NCI-H1092 (cell line): ENCODE measurements at places on chromosomes 4 and X.

DNA sequence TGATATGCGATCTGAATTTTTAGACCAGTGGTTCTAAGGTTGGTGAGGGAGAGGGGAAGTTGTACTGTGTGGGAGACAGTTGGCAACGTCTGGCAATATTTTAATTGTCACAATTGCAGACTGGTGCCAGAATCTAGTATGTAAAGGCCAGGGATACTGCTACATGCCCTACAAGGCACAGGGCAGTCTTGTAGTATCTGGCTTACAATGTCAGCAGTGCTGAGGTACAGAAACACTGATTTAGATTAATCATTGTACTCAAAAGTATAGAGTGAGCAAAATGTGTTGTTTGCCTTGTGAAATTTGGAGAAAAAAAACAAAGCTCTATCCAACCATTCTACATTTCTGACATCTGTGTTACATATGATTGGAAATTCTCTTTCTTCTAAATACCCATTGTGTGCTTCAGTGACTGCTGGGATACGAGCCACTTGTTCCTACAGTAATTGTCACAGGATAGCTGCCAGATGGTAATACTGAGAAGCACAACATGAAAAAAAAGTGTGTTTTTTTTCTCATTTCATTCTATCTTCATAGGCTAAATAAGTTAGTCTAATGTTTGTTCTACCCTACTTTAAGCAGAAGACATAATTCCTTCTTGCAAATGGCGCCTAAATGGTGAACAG is 526.7 kb upstream of the AGA start:
- DNase-seq, result no peak

- DNase-seq, result no peak
Observed at GRCh38 chr4:30865691-30866090, 145.5 kb downstream of the PCDH7 start.

GRCh38 chrX:29082558-29082957 is 495.3 kb downstream of the IL1RAPL1 start:
- no peak for DNase-seq

DNA sequence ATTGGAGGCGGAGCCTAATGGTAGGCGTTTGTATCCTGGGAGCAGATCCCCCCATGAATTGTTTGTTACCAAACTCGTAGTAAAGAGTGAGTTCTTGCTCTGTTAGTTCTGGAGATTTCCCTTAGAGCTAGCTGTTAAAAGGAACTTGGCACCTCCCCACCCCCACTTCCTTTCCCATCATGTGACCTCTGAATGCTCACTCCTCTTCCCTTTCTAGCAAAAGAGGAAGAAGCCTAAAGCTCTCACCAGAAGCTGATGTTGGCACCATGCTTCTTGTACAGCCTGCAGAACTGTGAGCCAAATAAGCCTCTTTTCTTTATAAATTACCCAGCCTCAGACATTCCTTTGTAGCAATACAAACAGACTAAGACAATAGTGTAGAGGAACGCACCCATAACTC is 13.8 kb upstream of the ATOH1 start:
- DNase-seq, result no peak

GRCh38 chr4:16692961-16693506 is 205.4 kb downstream of the LDB2 start:
- DNase-seq, result no peak

- DNase-seq, result no peak
Observed at GRCh38 chr4:53049528-53049927, 187.4 kb downstream of the RASL11B start.

DNA sequence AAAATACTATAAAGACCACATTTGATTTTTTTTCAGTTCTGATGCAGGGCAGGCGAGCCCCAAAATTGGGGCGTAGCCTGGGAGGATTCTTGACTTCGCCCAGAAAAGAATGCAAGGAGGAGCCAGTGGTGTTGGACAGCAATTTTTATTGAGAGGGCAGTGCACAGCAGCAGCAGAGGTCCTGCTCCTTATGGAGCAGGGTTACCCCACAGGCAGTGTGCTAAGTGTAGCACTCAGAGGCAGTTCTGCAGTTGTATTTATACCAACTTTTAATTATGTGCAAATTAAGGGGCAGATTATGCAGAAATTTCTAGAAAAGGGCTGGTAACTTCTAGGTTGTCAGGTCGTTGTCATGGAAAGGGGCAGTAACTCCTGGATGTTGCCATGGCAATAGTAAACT is 69.9 kb downstream of the GASK1B start:
- DNase-seq, result no peak

GRCh38 chr4:183394166-183394951 is 50.1 kb upstream of the CDKN2AIP start:
- DNase-seq, result no peak

DNA sequence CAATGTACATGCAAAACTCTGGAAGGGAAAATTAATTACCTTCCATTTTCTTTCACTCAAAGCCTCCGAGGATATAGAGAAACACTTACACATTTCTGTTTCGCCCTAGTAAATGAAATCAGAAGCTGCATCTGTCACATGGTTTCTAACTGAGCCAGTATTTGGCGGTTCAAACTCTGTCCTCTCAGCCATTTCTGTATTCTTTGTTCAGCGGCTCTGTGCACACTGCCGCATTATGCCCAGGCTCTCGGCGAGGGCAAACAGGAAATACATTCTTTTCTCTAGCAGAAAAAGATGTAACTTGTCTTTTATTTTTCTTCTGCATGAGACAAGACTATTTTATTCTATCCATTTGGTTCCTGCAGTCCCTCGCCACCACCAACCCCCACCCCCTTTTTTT is 71.4 kb upstream of the GPM6B start:
- DNase-seq, result no peak

DNA sequence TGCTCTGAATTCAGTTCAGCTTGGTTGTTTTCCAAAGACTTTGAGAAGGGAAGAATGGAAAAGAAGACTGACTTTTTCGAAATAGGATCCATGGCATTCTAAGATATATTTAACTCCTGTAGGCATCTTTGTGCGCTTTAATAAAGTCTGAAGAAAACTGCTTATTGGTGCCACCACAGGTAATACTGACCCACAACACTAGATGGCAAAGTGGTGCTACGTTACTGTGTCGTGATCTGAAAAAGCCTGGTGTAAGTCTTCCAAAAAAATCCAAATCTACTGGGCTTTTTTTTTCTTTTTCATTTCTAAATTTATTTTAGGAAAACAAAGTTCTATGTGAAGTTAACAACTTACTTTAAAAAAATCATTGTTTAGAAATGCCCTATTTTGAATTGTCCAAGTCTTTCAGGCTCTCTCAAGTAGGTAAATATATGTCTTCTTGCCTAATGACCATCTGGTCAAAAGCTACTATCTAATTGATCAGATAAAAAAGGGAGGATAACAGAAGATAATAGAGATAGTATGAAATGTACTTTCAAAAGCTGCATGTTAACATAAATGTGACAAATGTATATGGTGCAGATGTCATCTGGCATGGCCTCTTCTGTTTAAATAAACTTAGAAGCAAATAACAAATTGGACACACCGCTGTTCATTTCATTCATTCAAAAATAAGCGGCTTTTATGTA is 47.0 kb upstream of the MID1IP1 start:
- DNase-seq, result peak; percentile 23

DNA sequence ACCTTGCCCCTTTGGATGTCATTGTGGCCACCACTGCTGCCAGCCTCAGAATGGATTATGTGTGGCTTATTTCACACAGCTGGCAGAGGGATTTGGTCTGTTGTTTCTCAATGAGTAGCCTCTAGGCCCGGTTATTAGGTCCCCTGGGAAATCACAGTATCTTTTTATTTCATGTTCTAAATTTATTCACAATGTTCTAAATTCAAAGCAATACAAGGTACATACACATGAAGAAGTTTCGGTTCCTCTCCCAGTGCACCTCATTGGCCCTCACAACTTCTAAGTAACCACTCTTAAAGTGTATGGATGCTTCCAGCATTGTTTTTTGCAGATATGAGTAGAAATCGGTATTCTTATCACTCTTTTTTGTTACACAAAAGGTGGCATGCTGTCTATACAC is 262.7 kb downstream of the RCHY1 start:
- DNase-seq, result no peak

DNA sequence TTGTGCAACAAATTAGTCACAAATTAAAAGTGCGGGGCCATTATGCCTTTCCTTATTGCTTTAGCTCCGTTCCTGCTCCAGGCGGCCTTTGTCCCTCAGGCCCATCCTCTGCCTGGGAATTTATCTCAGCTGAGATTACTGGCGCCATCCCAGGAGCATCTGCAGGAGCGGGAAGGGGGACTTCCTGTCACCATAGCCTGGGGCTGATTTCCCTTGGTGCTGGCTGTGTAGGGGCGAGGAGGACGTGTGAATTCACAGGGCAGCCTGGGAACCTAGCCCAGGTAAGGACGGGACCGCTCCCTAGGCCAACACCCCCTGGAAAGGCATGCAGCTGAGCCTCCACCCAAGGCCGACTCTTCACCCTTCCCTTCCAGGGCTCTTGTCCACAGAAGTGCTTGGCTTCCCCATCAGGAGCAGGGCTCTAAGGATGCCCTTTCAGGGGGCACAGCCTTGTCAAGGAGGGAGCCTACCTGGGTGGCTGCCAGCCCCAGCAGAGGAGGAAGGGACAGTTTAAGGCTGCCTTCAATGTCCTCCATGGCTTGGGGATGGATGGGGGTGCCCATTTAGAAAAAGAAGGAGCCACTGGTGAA is 72.6 kb upstream of the NKX1-1 start:
- no peak for DNase-seq

DNA sequence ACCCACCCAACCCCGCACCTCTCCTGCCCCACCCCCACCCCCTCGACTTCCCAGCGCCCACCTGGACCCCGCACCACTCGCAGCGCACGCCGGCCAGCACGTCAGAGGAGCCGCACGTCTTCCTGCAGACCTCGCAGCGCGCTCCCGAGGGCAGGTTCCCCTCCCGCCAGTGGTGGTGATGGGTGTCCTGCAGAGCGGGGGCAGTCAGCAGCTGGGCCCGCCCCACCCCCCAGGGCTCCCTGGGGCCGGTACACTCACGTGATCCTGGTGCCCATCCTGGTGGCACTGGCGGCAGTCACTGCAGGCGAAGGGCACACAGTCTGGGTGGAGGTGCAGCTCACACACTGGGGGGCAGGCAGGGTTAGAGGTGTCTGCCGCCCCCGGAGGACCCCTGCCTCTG is 5.1 kb downstream of the DGKQ start:
- DNase-seq, result no peak

GRCh38 chr4:168098248-168098717 is 5.9 kb downstream of the ANXA10 start:
- no peak for DNase-seq

GRCh38 chr4:137069473-137069872 is 462.8 kb downstream of the PCDH18 start:
- DNase-seq, result no peak

DNA sequence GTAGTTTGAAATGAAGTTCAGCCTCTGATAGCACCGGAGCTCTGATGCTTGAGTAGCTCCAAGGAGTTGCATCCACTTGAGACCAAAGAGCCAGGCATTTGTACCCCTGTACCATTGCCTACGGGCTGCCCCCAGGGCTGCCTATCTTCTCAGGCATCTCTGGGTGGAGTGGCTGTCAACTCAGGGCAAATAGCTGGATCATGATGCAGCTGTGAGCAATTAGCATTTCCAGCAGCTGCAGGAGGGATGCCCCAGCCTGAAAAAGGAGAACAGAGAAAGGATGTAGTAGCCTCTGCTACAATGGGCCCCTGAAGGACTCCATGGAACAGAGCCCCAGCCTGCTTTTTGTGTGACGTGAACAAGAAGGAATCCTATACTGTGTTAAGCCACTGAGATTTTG is 492.6 kb downstream of the BCOR start:
- no peak for DNase-seq

GRCh38 chrX:38038501-38038900 is 32.1 kb downstream of the SYTL5 start:
- DNase-seq, result no peak

GRCh38 chr4:83390944-83391343 is 56.3 kb upstream of the HPSE start:
- DNase-seq, result no peak

DNA sequence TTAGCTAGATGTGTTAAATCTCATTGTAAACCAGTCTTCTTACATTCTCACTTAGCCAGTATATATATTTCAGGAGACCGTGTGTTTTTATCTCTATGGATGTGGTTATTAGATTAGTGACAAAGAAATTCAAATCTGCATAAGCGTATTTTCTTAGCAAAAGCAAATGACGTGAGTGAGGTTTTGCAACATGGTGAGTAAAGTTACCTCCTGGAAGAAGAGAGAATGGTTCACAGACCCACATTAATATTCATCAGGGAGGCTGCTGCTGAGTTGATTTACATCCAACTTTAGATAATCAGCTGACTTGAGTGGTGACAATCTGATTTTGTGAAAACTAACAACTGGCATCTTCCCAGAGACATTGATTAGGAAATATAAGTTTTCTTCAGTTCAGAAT is 589.9 kb upstream of the GALNT7 start:
- DNase-seq, result no peak

- no peak for DNase-seq
Observed at GRCh38 chrX:50169717-50170116, 31.1 kb downstream of the AKAP4 start.

GRCh38 chr4:59838236-59838635 is 1361.9 kb upstream of the ADGRL3 start:
- DNase-seq, result no peak

DNA sequence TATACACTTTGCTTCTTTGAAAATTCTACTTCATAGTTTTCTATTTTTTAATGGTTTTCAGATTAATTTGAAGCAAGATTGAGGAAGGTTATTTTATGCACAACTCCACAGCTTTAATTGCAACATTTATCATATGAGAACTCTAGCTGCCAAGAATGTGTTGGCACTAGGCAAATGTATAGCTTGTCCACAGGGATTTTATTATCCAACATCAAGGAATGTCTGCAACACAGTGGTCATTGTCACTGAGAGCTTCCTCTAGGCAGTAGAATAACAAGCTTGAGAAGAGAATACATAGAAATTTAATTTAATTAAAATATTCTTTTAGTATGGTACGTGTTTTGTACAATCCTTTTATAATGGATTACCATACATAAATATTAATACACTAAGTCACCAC is 1600.8 kb downstream of the ARAP2 start:
- DNase-seq, result no peak

DNA sequence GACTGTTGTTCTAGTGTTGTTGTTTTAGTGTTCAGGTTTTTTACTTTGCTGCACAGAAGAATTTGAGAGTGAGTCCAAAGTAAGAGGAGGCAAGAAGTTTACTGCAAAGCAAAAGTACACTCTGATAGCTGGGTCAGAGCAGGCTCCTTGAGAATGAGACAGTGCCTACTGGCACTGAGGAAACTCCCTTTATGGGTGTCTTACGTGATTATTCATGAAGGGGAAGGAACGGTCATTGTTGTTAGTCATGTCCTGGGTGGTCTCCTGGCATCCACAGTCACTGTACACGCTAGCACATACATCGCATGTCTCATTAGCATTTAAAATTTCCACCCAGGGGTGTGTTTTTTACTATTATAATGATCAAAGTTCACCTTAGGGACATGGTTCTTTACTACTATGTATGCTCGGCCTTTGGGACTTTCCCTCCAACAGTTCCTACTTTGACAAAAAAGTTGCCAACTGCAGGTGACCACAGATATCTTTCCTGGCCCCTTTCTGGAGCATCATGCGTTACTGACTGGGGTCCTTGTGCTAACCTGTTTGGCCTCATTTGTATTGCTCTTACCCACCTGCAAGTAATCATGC is 688.9 kb upstream of the AMOT start:
- no peak for DNase-seq

GRCh38 chrX:66408507-66408906 is 230.4 kb downstream of the EDA2R start:
- no peak for DNase-seq

GRCh38 chr4:114807759-114808404 is 209.3 kb downstream of the UGT8 start:
- DNase-seq, result no peak
